ENCODE measurements at places on chromosomes 1 and 21.
A peak's percentile ranks its signal among the peaks of the same experiment; 100 is the strongest.

DNA sequence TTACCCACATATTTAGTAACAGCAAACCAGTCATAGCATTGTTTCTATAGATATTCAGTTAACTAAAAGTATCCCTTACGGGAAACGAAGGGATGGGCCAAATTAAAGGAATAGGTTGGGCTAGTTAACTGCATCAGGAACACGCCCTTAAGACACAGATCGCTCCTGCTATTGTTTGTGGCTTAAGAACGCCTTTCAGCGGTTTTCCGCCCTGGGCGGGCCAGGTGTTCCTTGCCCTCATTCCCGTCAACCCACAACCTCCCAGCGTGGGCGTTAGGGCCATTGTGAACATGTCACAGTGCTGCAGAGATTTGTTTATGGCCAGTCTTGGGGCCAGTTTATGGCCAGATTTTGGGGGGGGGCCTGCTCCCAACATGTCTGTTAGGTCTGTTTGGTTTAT lies 14.7 kb downstream of the TNFRSF18 start:
- no peak for DNase-seq

- DNase-seq, result no peak
These were observed 158.9 kb downstream of the PRDM16 start for GRCh38 chr1:3227893-3228292.

- DNase-seq, result no peak
These were observed 6.5 kb downstream of the CACHD1 start for GRCh38 chr1:64476251-64476952.

GRCh38 chr1:151529781-151530180 lies 10.3 kb upstream of the TUFT1 start:
- DNase-seq, result no peak

DNA sequence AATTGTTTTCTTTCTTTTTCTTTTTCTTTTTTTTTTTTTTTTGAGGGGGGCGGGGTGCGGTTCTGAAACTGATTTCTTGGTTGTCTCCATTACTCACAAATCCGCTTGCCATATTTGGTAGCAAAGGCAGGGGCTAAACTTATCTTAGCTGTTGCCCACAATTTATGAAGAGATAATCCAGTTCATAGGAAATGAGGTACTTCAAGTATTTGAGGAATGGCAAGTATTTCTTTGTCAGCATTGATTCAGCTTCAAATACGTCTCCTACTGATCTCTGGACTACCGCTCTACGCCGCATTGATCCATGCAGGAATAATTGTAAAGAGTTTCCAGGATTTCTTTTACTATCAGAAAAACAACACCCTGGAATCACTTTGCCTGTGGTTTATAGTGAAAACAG lies 289.2 kb upstream of the DPYD start:
- no peak for DNase-seq

GRCh38 chr1:15956150-15956549 lies 19.8 kb downstream of the ZBTB17 start:
- no peak for DNase-seq

DNA sequence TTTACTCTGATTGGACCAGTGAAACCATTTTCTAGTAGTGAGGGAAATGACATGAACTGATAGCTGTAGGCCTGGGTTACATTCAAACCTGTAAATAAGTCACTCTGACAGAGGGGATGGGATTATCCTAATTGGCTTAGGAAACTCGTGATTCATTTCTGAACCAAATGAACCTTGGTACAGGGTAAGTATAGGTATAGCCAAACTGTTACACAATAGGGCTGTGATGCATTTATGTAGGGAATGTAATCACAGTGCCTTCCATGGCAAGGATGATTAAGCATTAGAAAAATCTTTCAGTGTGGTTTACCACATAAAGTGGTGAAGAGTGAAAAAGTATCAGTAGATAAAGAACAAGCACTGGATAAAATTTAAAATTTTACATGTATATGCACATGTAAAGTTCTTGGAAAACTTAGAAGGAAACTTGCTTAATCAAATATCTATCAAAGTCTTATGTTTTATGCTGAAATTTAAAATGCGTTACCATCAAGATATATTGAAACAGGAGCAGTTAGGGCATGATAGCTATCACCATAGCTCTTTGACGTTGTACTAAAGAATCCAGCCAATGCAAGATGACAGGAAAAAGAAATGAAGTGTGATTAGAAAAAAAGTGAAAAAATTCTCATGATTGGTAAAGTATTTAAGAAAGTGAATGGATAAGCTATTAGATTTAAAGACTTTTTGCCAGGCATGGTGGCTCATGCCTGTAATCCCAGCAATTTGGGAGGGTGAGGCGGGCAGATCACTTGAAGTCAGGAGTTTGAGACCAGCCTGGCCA lies 63.0 kb downstream of the RABGAP1L start:
- DNase-seq, result no peak

- DNase-seq, result no peak
These were observed 17.4 kb upstream of the CASZ1 start for GRCh38 chr1:10813799-10814198.

- peak; percentile 29 for DNase-seq
These were observed 21.4 kb downstream of the CITED4 start for GRCh38 chr1:40840526-40841323.

- no peak for DNase-seq
These were observed 2.5 kb upstream of the F3 start for GRCh38 chr1:94543893-94544635.

DNA sequence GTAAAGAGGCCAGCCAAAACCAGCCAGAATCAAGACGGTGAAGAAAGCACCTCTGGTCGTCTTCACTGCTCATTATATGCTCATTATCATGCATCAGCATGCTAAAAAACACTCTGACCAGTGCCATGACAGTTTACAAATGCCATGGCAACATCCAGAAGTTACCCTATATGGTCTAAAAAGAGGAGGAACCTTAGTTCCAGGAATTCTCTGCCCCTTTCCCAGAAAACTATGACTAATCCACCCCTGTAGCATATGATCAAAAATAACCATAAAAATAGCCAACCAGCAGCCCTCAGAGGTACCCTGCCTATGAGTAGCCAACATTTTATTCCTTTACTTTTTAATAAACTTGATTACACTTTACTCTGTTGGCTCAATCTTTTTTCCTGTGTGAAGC lies 34.2 kb upstream of the PBX1 start:
- DNase-seq, result no peak

DNA sequence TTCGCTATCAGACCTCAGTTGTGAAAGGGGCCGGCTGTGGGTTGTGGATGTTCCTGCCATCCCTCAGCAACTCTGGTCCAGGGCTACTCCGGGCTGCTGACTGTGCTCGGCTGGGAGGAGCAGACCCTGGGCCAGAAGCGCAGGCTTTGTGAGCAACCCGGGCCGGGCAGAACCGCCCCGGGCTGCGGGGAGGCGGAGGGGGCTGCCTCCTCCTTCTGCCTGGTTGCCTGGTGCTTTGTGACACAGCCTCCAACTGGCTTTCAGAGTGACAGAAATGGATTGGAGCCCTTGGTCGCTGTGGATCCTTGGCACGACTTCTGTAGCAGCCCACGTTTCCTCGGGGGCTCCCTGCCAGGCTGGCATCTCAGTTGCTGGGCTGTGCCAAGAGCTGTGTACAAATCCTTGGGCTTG lies 10.0 kb downstream of the DRAXIN start:
- no peak for DNase-seq

- DNase-seq, result no peak
These were observed 6.3 kb upstream of the ZSCAN20 start for GRCh38 chr1:33466159-33466558.

DNA sequence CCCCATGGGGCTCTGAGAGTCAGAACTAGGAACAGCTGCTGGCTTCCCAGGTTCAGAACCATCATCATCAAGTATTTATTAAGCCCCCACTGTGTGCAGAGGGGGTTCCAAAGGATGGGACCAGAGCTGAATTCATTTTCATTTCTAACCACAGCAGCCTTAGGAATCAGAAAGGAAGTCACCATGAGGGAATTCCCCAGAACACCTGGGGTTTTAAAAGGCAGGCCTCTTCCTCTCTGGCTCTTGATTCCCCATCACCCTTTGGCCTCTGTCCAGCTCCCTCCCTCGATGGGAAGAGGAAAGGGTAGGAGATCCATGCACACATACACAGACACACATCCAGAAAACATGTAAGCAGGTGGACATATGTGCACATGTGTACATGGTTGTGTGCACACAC lies 1.3 kb upstream of the KCNN3 start:
- DNase-seq, result no peak

DNA sequence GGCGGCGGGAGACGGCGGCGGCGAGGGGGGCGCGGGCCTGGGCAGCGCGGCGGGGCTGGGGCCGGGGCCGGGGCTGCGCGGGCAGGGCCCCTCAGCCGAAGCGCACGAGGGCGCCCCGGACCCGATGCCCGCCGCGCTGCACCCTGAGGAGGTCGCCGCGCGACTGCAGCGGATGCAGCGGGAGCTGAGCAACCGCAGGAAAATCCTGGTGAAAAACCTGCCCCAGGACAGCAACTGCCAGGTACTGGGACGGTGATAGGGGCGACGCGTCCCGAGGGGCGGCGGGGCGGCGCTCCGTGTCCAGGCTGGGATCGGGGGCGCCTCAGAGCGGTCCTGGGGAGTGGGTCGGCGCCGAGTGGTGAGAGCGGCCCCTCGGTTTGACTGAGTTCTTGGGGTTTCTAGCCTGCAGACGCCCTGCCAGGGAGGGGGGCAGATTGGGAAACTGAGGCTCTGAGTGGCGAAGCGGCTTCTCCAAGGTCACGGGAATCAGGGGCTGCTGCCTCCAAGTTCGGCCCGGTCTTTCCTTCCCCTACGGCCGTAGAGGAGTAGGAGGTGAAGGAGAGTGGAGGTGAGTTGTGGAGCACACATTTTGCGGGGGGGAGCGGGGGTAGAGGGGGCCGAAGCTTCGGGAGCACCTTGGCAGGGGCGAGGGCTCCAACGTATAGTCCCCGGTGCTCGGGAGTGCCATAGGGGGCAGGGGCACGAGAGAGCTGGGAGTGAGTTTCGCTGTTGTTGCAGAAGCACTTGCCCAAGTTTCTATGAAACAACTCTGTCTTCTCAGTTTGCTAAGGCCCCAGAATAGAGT lies 508 bp downstream of the RAVER2 start:
- peak; percentile 33 for DNase-seq

GRCh38 chr21:14964621-14965020 lies 100.2 kb downstream of the NRIP1 start:
- DNase-seq, result no peak

DNA sequence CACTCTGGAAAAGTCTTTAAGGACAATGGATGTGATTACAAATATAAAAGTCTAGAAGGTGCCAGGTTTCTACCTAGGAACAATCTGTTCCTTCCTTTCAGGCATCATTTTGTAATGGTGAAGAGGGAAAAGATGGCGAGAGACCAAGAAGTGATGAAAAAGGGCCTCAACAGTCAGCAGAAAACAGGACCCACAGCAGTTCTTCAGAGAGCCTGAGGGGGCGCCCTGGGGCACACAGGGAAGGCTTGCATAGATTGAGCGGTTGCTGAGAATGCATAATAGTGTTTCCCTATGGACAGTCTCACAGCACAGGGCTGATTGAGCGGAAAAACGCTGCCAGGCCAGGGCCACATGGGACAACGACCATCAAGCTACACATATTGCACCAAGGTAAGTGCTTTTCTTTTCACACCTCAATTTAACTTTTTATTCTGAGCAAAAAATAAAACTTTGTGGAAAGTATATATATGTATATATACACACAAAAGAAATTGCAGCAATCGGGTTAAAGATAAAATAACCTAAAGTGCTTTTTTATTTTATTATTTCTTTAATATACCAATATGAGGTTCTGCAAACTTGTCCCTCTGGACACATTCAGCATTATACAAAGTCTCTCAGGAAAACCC lies 3.1 kb upstream of the YRDC start:
- peak; percentile 51 for DNase-seq

GRCh38 chr1:63214553-63214952 lies 107.8 kb upstream of the FOXD3 start:
- no peak for DNase-seq

DNA sequence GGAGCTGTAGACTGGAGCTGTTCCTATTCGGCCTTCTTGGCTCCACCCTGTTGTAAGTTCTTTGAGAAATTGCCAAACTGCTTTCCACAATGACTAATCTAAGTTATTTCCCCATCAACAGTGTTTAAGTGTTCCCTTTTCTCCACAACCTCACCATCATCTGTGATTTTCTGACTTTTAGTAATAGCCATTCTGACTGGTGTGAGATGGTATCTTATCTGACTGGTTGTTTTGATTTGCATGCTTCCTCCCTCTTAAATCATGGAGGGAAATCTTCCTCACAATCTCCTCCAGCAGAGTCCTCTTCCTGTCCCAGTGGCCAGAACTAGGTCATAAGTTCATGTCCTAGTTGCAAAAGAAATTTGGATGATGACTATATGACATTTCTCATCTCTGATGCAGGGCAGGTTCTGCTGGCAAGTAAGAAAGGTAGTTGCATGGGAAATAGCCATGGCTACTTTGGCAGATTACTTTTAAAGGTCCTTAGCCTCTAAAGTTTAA lies 294.0 kb downstream of the LRRC40 start:
- DNase-seq, result no peak

GRCh38 chr21:31666445-31667010 lies 7.0 kb downstream of the SOD1 start:
- no peak for DNase-seq
